ENCODE measurements at places on chromosomes 5 and 9.
A peak's percentile ranks its signal among the peaks of the same experiment; 100 is the strongest.

DNA sequence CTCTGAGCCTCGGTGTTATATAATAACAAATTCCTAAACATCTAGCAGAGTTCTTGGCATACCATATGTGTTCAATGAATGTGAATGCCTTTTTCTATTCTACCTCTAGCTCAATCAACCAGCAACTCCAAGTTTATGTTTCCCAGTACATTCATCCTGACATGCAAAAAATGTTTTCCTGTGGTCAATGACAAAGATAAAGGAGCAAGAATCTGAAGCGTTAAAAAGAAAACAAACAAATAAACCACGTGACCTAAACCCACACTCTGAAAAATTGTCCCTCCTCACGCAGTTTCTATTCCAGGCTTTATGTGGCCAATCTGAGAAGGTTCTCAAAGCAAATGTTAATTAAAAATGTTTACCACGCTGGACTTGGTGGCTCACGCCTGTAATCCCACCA, 18.0 kb downstream of the KLF4 start:
- DNase-seq: no peak

GRCh38 chr5:106292654-106293053, 1378.1 kb downstream of the EFNA5 start:
- DNase-seq: peak; percentile 72

DNA sequence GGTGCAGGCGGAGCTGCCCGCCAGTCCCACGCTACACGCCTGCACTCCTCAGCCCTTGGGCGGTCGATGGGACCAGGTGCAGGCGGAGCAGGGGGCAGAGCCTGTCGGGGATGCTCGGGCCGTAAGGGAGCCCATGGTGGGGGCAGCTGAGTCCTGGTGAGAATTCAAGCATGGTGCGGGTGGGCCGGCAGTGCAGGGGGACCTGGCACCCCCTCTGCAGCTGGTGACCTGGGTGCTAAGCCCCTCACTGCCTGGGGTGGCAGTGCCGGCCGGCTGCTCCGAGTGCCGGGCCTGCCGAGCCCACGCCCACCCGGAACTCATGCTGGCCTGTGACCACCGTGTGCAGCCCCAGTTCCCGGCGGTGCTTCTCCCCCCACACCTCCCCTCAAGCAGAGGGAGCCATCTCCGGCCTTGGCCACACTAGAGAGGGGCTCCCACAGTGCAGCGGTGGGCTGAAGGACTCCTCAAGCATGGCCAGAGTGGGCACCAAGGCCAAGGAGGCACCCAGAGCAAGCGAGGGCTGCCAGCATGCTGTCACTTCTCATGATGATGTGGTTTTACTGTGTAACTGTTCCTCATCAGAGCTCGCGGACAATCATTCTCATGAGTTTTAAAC, 228.9 kb upstream of the CDH9 start:
- no peak for DNase-seq

GRCh38 chr9:105708405-105708804, 14.1 kb downstream of the TMEM38B start:
- DNase-seq: no peak

- no peak for DNase-seq
Measured at GRCh38 chr5:139236479-139236878, 38.3 kb upstream of the SIL1 start.

DNA sequence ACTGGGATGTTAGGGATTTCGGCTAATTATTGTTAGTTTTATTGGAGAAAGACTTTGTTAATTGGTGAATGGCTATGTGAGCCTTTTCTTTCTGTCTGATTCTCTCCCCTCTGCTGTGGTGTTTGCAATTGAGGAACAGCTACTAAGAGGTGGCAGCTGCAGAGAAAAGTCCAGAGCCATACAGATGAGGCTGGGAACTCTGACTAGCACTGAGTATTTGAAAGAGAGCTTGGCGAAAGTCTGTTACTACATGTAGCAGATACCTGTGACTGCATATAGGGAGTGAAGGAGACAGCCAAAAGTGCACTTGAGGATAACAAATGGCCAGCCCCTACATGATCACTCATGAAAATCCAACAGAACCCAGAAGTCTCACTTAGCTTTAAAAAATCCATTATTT, 44.3 kb upstream of the HSPB3 start:
- DNase-seq: no peak

DNA sequence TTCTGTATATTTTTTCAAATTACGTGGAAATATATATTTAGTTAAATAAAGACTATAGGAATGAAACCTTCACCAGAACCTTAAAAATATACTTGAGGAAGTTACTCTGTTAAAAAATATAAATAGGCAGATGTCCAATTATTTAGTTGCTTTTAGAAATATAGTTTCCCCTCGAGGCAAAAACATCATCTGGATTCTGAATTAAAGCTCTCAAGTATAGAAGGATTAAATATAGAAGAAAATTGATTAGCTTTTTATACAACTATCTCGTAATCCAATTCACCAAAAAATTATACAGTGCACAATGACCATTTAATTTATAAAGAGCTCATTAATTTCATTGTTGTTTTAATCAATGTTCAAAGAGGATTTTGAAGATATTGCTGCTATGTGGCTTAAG, 601.4 kb downstream of the GABRG2 start:
- no peak for DNase-seq

- no peak for DNase-seq
Measured at GRCh38 chr5:132214491-132214890, 13.2 kb downstream of the P4HA2 start.

DNA sequence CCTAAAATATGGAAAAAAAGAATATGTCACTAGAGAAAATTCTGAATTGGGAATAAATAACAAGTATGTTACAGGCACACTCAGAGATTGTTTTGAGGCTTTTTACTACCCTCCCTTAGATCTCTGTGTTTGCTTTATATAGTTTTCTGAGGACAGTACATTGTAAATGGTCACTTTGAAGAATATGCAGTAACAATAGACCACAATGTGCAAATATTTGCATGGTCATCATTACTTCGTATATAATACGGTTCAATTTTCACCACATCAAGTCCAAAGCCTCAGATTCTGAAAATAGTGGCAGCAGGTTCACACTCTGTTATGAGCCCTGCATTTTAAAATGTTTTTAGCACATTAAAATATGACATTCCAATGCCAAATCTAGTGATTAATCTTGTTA, 238.6 kb downstream of the ADAMTS6 start:
- DNase-seq: no peak

GRCh38 chr9:14250794-14251153, 63.2 kb downstream of the NFIB start:
- peak; percentile 32 for DNase-seq

DNA sequence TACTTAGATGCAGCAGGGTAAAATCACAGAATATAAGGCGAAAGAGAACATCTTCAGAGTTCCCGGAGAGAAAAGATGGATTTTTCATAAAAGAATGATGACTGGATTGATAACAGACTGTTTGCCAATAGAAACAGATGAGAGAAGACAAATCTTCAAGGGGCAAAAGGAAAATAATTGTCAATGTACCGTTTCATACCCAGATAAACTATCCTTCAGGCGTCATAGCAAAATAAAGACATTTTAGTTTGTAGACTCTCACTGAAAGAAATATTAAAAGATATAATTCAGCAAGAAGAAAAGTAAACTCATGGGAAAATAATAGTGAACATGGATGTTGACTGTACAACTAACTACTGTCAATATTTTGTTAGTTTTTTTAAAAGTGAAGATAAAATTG, 174.2 kb downstream of the CRB2 start:
- DNase-seq: no peak

DNA sequence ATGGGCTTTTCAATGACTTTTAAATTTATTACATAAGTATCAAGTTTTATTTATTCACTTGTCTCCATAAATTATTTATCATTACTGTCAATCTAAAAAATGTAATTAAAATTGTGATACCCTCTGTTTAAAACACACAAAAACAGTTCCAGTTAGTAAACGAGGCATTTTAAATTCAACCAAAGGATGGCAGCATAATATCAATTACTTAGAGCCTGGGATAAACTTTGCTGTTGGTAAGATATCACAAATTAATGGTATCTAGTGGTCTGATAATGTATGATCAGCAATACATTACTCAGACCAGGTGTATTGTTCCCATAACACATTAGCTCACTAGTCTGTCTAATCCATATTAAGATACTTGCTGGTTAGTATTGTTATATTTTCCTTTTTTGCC, 9.6 kb upstream of the IFNE start:
- DNase-seq: no peak

DNA sequence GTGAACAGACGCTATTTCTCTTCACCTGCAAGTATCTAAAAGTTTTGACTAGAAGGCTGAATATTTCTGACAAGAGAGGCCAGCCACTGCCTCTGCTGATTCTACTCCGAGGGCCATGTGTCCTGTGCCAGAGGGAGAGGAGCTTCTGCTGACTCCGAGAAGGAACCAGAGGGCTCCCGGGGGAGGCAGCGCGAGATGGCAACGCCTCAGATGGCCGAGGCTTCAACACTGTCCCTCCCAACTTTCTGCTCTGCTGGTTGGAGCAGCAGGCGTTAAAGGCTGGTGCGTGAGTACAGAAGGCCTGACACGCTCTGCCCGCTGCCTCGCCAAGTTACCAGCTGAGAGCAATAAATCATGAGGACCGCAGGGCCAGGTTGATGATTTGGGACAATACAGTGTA, 178.8 kb downstream of the GAPVD1 start:
- DNase-seq: no peak

DNA sequence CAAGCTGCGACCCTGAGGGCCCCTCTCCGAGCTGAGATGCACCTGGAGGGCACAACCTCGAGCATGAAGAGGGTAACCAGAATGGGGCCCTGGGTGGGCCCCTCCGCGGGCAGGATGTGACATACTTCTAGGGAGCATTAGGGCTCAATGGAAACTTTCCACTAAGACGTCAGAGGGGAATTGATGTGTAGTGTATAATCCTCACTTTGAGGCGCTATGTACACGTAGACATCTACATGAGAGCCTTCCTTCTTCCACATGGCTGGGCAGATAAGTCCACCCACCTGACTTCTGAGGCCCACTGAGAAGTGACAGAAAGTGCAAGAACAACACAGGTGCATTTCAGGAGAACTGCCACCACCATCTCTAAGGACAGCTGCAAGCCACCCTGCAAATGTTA, 61.0 kb downstream of the DAP start:
- no peak for DNase-seq

DNA sequence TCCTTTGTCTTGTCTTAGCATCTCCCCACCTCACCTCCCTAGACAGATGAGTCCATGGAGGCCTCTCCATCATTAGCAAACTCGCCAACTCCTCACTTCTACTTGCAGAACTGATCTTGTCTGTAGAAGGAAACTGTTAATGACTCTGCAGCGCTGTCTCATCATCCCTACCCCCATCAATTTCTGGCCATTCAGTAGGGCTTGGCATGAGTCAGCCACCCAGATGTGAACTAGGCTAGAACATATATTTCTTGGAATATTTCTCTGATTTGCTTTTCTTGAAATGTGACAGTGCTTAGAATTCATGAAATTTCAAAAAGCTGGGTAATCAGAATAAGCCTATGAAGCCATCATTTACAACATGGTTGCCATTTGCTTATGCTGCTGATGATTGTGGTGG, 1125.0 kb upstream of the DMAC1 start:
- peak; percentile 90 for DNase-seq

DNA sequence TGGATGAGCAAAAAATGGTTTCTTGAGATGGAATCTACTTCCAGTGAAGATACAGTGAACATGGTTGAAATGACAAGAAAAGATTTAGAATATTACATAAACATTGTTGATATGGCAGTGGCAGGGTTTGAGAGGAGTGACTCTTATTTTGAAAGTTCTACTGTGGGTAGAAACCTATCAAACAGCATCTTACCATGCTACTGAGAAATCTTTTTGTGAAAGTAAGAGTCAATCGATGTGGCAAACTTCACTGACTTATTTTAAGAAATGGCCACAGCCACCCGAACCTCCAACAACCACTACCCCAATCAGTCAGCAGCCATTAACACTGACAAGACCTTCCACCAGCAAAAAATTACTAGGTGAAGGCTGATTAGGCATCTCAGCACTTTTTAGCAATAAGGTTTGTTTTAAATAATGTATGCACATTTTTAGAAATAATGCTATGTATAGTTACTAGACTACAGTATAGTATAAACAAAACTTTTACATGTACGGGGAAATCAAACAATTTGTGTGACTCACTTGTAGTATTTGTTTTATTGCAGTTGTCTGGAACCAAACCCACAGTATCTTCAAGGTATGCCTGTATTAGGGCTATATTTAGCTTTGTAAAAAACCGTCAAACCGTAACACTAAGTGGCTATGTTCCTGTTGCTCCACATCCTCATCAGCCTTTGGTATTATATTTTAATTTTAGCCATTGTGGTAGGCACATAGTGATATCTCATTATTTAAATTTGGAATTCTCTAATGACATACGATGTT, 30.6 kb upstream of the ADAMTS6 start:
- peak; percentile 18 for DNase-seq

- no peak for DNase-seq
Measured at GRCh38 chr9:137351781-137352501, 49.9 kb upstream of the NRARP start.

GRCh38 chr5:2608391-2608790, 143.1 kb downstream of the IRX2 start:
- no peak for DNase-seq

- DNase-seq: peak; percentile 58
Measured at GRCh38 chr5:81425569-81425968, 31.6 kb upstream of the ACOT12 start.

GRCh38 chr5:158264264-158264663, 405.3 kb upstream of the CLINT1 start:
- DNase-seq: no peak

GRCh38 chr9:79221084-79221483, 350.7 kb upstream of the TLE4 start:
- peak; percentile 85 for DNase-seq

- DNase-seq: no peak
Measured at GRCh38 chr5:27437594-27438200, 399.3 kb upstream of the CDH9 start.

GRCh38 chr5:115940080-115940810, 22.0 kb upstream of the LVRN start:
- no peak for DNase-seq

DNA sequence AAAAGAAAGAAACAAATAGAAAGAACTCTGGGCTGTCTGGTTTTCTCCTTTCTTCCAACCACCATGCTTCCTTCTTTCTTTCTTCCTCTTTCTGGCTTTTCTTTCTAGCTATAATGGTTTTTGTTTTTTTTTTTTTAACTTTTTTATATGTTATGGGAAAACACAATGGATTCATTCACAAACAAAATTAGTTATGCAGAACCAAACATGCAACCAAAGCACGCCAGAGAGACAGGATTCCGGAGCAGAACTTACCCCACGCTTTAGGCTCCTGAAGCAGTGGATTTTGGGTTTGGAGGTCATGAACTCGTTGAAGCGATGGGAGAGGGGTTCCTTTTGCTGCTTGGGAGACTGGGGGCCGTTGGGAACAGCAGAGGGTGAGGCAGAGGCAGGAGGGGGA, 88.3 kb downstream of the USP20 start:
- DNase-seq: no peak

GRCh38 chr9:71509054-71509453, 259.3 kb downstream of the CEMIP2 start:
- peak; percentile 10 for DNase-seq

DNA sequence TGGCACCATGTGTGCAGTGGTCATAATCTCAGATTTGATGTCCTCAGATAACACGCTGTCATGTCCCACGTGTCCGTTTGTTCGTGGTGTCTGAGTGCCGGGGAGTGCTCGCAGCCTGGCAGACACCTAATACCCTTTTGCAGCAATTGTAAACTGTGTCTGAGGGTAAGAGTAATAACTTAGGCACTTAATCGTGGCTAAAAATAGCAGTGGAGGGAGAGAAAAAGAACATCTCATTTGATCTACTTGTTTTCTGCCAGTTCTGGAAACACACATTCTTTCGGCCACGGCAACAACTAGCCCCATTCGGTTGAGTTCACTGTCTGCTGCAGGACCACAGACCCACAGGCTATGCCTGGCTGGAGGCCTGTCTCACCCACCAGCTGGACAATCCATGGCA, 16.5 kb downstream of the ADCY2 start:
- no peak for DNase-seq
